Stimulated activated naive CD4-positive, alpha-beta T cell (primary cell): ENCODE measurements at places on chromosomes 1 and 21.

- no peak for DNase-seq
Measured at GRCh38 chr1:176552217-176552991, 89.4 kb downstream of the PAPPA2 start.

- DNase-seq: no peak
Measured at GRCh38 chr1:83671586-83671985, 327.3 kb downstream of the TTLL7 start.

DNA sequence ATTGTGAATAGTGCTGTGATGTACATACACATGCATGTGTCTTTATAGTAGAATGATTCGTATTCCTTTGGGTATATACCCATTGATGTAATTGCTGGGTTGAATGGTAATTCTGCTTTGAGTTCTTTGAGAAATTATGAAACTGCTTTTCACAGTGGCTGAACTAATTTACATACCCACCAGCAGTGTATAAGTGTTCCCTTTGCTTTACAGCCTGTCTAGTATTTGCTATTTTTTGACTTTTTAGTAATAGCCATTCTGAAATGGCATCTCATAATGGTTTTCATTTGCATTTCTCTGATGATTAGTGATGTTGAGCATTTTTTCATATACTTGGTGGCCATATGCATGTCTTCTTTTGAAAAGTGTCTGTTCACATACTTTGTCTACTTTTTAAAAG, 54.5 kb upstream of the FAM78B start:
- DNase-seq: no peak

GRCh38 chr1:151578941-151579340, 32.9 kb upstream of the SNX27 start:
- DNase-seq: no peak

DNA sequence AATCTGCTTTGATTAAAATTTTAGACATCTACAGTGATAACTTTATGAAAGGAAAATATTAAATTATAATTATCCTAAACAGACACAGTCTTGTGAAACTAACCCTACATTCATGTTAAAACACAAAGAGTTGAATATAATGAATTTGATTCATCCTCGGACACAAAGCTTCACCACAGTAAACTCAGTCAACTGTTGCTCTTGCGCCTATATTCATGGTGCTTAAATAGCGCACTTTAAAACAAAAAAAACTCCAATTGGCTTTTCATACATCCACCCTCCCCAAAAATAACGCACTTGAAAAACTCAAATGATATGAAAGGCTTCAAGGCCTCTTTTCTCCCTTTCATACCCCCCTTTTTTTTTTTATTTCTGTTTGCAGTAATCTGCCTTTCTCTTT, 260.3 kb downstream of the FAF1 start:
- no peak for DNase-seq

GRCh38 chr21:28671549-28672195, 321.0 kb downstream of the LTN1 start:
- no peak for DNase-seq

DNA sequence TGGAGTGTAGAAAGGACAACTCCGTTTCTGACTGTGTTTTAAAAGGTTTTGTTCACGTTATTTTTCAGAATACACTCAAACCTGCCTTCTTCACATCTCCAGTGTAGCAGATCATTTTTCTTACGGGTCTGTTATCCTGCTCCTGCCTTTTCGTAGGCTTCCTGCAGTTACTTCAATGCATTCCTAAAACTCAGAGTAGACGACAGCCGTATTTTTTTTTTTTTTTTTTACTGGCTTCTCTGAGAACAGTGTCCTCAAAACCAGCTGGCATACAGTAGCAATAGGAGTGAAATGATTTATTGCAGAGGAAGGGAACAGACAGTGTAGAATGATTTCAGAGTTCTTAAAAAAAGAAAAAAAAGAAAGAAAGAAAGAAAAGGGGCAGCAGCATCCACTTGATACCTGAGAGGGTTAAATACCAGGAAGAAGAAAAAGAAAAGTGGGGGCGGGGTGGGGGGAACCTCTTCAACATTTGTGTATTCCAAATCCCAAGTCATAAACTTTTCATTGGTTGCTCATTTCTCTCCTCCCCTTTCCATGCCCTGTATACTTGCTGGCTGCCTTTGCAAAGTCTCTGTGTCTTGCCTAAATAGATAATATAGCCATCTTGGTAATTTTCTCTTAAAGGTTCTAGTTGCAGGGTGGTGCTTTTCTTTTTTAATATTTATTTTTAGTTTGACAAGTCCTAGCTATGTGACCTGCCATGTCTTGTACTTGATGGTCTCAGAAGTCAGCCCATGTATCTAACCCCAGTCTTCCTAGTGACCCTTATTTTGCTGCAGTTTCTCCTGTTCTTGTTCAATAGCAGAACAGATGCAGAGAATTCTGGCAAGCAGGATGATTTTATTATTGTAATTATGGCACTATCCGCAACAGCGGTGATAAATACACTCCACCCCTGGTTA, 2.8 kb downstream of the TGFB2 start:
- DNase-seq: no peak

DNA sequence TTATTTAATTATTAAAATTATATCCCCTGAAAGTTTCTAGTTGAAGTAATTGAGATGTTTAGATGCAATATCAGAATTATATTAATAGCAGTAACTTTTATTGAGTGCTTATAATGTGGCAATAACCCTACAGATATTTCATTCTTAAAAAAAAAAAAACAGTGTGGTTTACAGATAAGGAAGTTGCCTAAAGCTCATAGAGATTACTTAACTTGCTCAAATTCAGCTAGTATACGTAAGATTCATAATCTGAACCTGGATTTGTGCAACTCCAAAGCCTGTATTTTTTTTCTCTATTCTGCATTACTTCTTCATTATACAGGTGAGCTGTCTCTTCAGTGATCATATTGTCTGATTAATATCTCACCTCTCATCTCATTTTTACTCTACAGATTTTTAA, 156.0 kb upstream of the PTBP2 start:
- DNase-seq: no peak
